CD4-positive, alpha-beta T cell treated with Interleukin-17A for 1 hour (primary cell): ENCODE measurements at places on chromosomes 6 and 20.

DNA sequence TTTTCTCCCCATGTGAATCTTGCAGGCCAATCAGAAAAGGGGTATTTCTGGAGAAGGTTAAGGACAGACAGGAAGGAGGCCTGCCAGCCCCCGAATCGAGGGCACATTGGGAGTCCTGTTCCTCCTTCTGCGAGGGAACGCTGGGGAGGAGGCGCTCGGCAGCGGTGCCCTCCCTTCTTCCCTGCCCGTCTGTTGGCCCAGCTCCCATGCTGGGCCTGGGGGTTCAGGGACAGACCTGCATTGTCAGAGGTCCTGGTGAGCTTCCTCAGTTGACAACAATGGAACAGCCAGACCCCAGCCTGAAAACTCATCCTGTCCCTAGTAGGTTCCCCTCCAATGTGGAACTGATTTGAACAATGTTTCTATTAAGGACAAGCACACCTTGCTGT, 15.1 kb upstream of the SYNJ2 start:
- no peak for DNase-seq

- DNase-seq, result peak; percentile 64
Measured at GRCh38 chr6:2738373-2738979, 12.2 kb downstream of the MYLK4 start.

DNA sequence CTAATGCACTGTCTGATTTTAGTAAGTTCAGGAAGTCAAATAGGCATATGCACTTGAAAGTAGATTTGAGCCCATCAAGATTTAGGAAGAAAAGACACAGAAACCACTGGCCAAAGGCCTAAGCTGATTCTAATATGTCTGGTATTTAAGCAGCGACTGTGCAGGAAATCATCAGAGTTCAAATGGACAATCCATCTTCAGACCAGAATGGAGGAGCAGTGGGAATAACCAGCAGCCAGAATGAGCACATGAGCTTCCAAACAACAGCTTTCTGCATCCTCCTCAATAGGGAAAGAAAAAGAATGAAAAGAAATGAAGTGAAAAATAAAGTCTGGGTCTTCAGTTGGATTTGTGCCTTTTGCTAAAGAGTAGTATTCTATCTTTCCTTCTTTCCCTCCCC, 50.6 kb downstream of the SOD2 start:
- no peak for DNase-seq

GRCh38 chr6:2741756-2742155, 9.0 kb downstream of the MYLK4 start:
- DNase-seq, result no peak

- no peak for DNase-seq
Measured at GRCh38 chr6:3335169-3335568, 76.4 kb downstream of the PSMG4 start.

DNA sequence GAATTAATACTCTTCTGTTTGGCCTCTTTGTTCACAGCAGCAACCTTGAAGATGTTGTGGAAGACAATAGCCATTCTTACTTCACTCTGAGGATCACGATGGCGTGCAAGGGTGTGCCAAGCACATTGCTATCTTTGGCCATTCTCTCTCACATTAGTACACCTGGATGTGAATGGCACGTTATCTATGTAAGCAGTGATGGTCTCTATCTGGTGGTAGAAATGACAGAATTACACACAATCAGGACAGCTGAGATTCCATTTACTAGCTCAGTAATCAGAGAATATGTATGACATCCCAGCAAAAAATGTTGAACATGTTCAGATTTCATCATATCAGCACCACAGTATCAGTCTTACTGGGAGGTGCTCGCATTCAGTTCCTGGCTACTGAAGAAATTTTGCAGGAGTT, 116.2 kb downstream of the LCA5 start:
- no peak for DNase-seq
